GM23248 (cell line): ENCODE measurements at places on chromosomes 12 and 14. TPM values are rescaled to one million over a fixed set of nuclear protein-coding genes. Genes with fewer than 3 reads are reported as not detected.

DNA sequence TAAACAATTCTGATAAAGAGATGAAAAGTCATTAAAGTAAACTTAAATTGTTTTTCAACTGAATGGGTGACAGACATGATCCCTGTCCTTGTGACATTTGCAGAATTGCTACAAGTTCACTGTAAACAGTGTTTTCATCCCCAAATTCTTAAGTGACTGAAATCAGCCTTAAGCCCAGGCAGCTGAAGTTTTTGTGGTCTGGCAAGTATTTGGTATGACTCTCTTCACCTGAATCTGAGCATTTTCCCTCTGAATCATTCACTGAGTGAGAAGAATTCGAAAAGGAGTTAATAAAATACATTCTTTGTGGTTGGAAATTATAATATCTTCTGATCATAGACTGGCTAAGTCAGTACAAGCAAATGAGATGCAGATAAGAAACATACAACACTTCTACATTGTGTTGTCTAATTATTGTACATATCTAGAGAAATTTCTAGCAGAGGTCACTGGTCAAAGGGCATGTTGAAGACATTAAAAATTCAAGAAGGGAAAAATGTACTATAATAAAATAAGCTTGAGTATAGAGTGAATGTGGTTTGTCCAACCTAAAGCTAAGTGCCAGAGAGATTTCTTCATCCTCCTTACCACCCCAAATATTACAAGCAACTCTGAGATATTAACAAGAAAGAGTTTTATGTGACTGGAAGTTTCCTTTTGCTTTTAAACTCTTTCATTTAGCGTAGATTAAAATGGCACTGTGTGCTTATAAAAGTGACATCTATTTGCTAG, 177.8 kb upstream of the DIO2 start:
- no peaks in the 10 kb centered on the region for H3K27me3 ChIP-seq
- H3K27ac ChIP-seq: peak overlapping the region; percentile 51
- H3K36me3 ChIP-seq: no peaks in the 10 kb centered on the region
- peaks cover 44% of the 10 kb centered on the region for H3K4me1 ChIP-seq
- H3K4me3 ChIP-seq: peak overlapping the region; percentile 7; the same call in 1 of the 2 replicates

NTS gene
- total RNA-seq: not detected in 2 replicates

- no peak overlapping the region for H3K27ac ChIP-seq
- H3K4me1 ChIP-seq: peaks cover 35% of the 10 kb centered on the region
- no peaks in the 10 kb centered on the region for H3K27me3 ChIP-seq
- H3K4me3 ChIP-seq: no peak overlapping the region
Observed at GRCh38 chr12:108370415-108370814, 31.3 kb upstream of the CMKLR1 start.

SLC2A14 gene
- not detected in 2 replicates for total RNA-seq

AQP5 gene
- not detected in 2 replicates for total RNA-seq

SLC17A8 gene
- not detected in 2 replicates for total RNA-seq

TBX5 gene
- total RNA-seq: 23.9 and 30.0 TPM in 2 replicates

MMP17 gene
- total RNA-seq: 36.5 and 52.1 TPM in 2 replicates

DNA sequence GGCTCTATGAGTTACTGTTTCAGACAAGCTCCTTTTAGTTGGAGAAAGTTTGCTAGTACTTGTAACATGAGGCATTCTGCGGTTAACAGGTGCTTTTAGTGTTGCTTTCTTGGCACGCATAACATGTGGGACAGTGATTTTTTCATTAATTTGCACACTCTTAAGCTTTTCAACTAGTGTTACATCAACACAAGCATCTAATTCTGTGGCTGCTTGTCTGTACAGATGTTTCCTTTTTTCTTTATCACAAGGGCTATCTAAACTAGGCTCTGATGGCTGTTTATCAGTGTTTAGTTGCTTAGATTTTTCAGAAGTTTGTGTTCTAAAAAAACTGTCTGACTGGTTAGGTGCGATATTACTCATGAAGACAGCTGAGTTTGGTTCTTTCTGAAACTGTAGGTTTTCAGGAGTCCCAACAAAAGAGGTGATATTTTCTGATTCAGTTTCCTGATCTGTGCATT, 120.1 kb downstream of the RALGAPA1 start:
- H3K27ac ChIP-seq: no peak overlapping the region
- H3K27me3 ChIP-seq: no peaks in the 10 kb centered on the region
- H3K4me1 ChIP-seq: no peaks in the 10 kb centered on the region
- no peaks in the 10 kb centered on the region for H3K36me3 ChIP-seq
- DNase-seq: no peak
